COR-L47 (cell line): ENCODE measurements at places on chromosomes 4 and X.

GRCh38 chr4:3677748-3678070 is 88.5 kb upstream of the ADRA2C start:
- no peak for DNase-seq

- DNase-seq, result no peak
Observed at GRCh38 chrX:133258481-133258880, 40.3 kb upstream of the TFDP3 start.

DNA sequence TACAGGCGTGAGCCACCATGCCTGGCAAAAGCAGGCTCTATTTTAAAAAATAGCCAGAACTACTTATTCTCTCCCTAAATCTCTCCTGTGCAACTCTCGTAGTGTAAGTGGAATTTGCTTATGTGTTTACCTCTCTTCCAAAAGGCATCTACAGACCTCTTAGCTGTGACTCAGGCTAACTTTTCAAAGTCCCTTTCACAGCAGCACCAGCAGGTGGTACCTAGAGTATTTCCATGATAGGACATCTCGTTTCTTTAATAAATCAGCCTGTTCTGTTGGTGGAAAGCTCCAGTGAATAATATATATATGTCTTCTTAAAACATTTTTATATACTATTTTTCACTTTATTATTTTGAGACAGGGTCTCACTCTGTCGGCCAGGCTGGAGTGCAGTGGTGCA is 89.0 kb downstream of the NSUN7 start:
- DNase-seq, result no peak

GRCh38 chr4:10107111-10108091 is 9.2 kb downstream of the WDR1 start:
- DNase-seq, result no peak

DNA sequence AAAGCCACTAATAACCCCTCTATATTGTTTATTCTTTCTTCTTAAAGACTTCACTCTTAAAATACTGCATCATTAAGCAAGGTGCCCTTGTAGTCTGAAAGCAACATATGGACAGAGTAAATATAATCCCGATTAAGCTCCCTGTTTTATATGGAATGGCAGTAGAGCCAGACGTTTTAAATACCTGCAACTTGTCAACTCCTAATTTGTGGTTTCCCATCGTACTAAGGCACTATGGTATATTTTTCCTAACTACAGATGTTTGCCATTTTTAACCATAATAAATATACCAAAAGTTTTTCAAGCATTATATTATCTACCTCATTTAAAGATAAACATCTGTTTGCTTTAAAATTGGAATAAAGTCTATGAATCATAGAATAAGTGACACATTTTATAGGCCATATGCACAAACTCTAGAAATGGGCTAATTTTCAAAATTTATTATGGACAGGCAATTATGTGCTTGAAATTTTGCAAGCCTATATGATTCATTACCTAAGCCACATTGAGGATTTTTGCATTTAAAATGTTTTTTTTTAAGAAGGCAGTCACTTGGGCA is 194.6 kb downstream of the FRMPD4 start:
- DNase-seq, result no peak

DNA sequence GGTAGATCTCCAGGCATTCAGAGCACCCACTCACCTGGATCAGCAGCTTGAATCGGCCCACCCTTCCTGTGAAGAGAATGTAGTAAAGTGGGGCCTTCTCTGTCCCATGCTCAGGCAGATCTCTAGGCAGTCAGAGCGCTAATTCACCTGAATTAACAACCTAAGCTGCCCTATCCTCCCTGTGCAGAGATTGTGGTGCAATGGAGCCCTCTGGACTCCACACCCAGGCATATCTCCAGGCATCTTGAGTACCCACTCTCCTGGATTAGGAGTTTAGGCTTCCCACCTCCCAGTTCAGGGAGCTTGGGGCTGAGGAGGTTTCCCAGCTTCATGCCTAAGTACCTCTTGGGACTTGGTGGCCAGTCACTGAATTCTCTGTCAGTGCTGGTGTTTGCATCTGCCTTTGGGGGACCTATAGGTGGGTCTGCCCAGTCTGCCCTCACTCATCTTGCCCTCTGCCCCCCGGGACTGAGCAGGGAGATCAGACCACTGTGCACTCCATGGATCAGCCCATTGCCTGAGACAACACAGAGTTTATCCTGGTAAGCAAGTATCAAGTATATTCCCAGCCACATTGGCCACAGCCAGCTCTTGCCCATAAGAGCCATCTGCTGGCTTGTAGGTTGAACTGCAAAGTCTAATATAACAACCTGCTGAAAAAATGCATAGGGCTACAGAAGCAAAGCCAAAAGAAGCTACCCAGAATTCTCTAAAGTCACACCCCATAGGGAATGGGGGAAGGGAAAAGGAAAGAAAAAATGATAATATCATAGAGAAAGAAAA is 372.9 kb downstream of the KLHL13 start:
- DNase-seq, result no peak

- no peak for DNase-seq
Observed at GRCh38 chr4:137748616-137749015, 216.3 kb upstream of the PCDH18 start.

- no peak for DNase-seq
Observed at GRCh38 chrX:19245711-19246269, 97.9 kb upstream of the PDHA1 start.
